ENCODE measurements at places on chromosomes 11 and 22.
A peak's percentile ranks its signal among the peaks of the same experiment; 100 is the strongest.

DNA sequence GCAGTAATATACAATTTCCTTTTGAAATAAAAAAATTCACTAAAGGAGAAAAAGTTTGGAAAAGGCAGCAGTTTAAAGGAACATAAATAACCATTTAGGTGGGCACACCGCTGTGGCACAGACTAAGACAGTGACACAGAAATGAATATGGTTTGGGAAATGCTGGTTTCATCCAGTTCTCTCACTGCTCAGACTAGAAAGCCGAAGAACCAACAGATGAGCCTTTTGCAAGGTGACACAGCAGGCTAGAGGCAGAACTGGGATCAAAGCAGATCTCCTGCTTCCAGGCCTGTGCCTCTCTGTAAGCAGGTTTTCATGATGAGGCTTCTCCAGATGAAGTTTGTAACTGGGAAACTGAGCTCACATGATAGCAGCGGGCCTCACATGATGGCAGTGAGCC lies 380.0 kb upstream of the NARS2 start:
- DNase-seq: no peak

DNA sequence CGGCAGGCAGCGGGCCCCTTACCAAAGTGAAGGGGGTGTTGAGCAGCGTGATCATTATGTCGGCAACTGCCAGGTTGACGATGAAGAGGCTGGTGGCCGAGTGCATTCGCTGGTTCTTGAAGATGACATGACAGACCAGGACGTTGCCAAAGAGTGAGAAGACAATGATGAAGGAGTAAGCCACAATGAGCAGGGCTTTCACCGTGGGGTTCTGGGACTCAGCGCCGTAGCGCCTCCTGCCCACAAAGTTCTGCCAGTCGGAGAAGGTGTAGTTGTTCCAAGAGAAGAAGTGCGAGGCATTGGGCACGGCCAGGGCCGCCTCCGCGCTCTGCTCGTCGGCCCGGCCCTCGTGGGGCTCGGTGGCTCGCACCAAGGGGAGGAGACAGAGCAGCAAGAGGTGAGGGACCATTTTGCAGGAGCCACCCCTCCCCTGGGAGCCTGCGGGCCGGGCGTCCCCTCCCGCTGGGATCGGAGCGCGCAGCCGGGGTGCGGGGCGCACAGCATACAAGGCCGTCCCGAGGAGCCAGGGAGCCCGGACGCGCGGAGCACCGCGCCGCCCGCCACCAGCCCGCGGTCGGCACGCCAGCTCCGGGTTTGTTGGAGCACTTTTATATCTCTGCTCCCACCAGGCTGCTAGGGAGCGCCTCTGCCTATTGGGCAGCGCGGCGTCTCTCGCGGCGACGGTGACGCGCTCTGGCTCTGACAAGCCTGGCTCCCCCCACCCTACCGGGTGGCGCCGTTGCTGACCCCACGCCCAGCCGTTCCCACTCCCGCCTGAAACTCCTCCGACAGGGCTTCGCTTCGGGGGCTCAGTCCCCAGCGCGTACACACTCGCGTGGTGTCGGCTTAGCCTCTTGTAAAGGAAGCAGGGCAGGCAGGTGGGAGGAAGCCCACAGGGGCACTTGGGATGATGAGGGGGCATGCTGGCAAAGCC lies at the start of gene GPR83:
GPR83 (minus strand) TSS at position 581 of the 934 bp plus-strand sequence; CDS start at position 409, 172 bp downstream.
- no peak for DNase-seq

DNA sequence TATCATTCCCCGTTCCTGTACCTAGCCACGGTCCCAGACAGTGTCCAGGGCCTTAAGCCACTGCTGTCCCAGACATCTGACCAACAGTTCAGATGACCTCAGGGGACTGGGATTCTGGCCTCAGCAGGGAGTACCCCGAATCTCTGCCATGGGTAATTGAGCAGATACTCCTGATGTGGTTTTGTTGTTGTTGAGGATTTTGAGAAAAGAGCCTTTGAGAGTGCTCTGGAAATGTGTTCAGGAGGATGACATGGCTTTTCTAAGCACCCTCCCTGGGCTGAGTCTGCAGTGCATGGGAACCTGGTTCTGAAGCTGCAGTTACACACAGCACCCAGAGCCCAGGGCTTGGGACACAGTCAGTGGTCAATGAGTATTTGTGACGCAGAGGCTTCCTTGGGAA lies 30.4 kb downstream of the ADAMTS15 start:
- DNase-seq: no peak

DNA sequence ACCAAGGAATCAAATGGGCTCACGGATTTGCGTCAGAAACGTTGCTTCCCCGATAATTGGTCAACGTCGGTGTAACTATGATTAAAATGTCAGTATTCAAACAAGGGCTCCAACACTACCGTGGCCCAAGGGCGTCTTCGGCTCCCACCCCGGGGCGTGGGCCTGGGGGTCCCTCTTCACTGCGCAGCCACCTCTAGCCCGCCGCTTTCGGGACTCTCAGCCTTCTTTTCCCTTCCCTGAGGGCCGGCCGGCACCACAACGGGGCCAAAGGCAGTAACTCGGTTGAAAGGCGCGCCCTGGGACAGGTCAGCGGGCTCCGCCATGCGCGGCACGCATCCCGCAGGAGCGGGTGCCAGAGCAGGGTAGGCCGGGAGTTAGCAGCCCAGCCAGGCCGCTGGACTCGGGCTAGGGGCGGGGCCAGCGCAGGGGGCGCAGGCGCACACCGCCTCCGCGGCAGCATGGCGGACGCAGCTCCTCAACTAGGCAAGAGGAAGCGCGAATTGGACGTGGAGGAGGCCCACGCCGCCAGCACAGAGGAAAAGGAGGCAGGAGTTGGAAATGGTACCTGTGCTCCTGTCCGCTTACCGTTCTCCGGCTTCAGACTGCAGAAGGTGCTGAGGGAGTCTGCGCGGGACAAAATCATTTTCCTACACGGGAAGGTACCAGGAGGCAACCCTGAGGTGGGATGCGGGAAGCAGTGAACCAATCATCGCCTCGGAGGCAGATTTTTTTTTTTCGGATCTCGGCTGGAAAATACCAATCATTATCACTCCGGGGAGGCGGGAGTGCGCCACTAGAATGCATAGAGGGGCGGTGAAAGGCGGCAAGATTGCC lies at the start of gene DCPS:
DCPS (plus strand) TSS at position 438 of the 834 bp plus-strand sequence; CDS start at position 459, 21 bp downstream.
- DNase-seq: peak; percentile 71

- DNase-seq: no peak
Measured at GRCh38 chr11:62547691-62548281, 1.2 kb upstream of the AHNAK start.

- peak; percentile 78 for DNase-seq
Measured at GRCh38 chr11:78187366-78188285, 800 bp downstream of the KCTD21 start.

- DNase-seq: no peak
Measured at GRCh38 chr11:116030697-116031331, 526.6 kb upstream of the CADM1 start.

GRCh38 chr22:24289114-24289513 lies 18.5 kb downstream of the SPECC1L start:
- DNase-seq: no peak

DNA sequence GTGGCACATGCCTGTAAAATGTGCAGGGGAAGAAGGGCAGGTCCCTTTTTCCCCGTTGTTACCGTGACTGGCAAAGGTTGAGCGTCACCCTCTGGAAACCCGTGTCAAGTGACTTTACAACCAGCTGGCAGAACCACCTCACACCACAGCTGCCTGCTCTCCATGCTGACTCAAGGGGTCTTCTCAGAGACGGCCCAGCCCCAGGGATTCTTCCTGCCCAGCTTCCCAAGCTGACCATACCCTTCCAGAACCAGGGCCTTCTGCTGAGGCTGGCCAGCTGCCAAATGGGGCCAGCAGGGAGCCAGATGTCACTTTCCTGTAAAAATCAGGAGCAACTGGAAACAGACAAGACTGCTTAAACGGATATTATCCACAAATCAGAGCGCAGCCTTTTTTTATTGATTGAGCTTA lies 6.3 kb downstream of the PC start:
- no peak for DNase-seq

DNA sequence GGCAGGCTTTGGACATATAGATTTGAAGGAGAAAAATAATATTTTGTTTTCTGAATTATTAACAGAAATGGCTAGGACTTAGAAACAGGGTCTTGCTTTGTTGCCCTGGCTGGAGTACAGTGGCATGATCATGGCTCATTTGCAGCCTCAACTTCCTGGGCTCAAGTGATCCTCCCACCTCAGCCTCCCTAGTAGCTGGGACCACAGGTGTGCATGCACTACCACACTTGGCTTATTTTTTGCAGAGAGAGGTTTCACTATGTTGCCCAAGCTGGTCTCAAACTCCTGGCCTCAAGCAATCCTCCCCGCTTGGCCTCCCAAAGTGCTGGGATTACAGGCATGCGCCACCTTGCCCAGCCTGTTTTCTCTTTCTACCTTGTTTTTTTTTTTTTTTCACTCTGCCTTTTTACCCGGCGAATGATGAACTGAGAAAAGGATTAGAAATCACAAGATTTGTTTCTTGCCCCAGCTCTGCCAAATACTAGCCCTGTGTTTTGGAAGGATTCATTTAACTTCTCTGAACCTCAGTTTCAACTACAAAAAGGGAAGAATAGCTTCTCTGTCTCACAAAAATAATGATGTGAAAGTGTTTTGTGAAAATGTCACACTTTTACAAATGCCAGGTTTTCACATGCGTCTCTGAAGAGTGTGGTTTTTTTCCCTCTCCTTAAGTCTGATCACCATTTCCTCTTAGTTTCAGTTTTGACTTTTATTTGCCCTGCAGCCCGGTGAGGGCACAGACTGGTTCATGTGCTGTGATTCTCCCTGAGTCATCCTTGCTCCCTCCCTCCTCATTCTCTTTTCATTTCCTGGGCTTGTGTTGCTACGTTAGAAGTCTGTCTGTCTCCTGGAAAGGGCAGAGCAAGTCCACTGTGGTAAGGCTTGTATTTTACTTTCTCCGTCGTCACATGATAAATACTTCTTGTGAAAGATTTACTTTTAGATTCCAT lies 67.7 kb downstream of the BCL2L13 start:
- DNase-seq: no peak

GRCh38 chr11:20038972-20039371 lies 121.3 kb downstream of the DBX1 start:
- no peak for DNase-seq

DNA sequence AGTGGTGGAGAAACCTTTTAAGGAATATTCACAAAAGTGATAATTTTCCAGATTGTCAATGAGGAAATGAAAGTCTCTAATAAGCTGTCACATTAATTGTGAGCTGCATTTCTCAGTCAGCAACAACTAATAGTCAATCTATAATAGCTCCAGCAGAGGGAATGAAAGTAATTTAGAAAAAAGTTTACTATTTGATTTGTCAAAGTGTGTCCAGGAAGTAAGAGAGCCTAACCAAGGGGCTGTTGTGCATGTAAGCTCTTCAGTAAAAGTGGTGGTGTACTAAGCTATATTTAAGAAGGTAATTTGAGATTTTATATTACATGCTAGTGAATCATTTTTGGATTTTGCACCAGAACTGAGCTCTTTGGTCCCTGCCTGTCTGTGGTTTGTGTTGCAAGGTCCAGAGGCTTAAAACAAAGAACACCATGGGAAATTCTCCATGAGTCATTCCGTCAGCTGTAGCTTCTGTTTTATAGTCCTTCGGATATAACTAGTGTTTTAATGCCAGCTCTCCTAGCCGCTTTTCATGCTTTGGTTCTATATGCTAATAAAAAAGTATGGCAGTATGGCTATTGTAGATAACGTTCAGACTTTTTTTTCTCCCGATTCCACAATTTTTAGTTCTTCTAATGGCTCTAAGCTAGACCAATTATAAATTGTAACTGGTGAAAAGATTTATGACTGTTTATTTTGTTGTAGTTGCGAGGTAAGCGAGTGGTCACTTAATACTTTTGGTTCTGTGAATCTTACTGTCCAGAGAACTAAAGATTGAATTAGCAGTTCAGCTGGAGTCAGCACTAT lies 64.6 kb downstream of the ARHGEF12 start:
- no peak for DNase-seq

- no peak for DNase-seq
Measured at GRCh38 chr22:41284465-41284864, 1.5 kb downstream of the RANGAP1 start.

DNA sequence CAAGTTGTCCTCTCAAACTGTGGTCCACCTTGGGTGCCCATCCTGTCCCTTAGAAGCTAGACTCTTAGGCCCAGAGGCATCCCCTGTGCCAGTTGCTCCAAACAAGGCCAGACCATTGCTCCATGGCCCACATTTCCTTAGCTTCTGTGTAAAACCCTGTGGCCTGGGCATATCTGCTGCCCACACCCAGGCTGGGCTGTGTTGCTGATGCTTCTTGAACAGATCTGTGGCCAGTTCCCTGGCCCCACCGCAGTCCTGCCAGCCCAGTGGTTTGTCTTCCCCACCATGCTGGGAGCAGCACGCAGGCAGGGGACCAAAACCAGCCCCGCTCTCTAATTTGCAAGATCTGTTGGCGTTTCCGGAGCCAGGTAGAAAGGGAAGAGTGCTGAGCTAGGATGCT lies 72.2 kb downstream of the CSNK2A3 start:
- no peak for DNase-seq

GRCh38 chr11:117876341-117877119 lies at the start of gene FXYD6:
FXYD6 (minus strand) TSS chr11:117876658; CDS start chr11:117842776, 33,882 bp downstream.
- DNase-seq: no peak

DNA sequence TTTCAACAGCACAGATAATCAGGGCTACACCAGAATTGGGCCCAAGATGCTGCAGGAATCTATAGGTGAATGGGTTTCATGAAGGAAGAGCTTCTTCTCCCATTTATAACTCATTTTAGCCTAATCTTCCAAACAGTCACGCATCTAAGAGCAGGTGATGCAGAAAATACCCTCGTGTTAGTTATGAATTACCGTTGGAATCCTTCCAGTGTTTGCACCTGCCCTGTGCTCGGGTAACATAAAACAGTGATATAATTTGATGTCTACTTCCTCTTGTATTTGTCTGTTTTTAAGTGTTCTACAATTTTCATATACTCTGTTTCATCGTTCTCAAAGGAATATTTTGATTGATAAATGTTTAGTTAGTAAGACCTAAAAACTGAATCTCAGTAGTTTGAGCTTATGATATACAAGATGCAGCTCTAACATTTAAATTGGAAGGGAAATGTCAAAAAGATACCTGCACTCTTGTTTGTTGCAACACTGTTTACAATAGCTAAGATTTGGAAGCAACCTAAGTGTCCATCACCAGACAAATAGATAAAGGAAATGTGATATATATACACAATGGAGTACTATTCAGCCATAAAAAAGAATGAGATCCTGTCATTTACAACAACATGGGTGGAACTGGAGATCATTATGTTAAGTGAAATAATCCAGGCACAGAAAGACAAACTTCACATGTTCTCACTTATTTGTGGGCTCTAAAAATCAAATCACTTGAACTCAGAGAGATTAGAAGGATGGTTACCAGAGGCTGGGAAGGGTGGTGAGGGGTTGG lies 42.1 kb downstream of the PPARA start:
- no peak for DNase-seq

DNA sequence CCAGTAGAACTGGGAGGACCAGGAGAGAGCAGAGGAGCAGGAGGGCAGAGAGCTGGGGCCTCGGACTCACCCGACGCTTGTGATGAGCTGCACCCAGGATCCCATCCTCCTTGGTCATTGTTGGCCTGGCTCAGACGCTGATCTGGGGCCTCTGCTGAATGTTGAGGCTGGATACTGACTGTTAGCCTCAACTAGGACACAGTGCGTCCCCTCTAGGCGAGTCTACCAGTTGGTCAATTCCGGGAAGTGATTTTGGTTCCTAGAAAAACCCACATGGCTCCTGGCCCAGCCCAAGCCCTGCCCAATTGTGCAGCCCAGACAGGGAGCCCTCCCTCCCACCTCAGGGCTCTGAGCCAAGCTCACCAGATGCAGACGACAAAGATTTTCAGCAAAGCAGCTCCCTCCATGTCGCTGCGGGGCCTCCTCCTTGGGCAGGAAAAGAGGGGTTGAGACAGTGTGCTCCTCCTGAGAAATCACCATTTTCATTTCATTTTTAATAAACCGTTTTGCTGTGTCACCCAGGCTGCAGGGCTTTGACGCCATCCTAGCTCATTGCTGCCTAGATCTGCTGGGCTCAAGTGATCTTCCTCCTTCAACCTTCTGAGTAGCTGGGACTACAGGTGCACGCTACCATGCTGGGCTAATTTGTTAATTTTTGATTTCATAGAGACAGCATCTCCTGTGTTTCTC lies at the start of gene APOL4:
APOL4 (minus strand) TSS at position 180 of the 690 bp plus-strand sequence; CDS start at position 105, 75 bp downstream.
- DNase-seq: no peak
